ENCODE measurements at places on chromosomes 7 and 10.

- DNase-seq = no peak
Measured at GRCh38 chr10:35217455-35217854, 90.8 kb downstream of the CREM start.

DNA sequence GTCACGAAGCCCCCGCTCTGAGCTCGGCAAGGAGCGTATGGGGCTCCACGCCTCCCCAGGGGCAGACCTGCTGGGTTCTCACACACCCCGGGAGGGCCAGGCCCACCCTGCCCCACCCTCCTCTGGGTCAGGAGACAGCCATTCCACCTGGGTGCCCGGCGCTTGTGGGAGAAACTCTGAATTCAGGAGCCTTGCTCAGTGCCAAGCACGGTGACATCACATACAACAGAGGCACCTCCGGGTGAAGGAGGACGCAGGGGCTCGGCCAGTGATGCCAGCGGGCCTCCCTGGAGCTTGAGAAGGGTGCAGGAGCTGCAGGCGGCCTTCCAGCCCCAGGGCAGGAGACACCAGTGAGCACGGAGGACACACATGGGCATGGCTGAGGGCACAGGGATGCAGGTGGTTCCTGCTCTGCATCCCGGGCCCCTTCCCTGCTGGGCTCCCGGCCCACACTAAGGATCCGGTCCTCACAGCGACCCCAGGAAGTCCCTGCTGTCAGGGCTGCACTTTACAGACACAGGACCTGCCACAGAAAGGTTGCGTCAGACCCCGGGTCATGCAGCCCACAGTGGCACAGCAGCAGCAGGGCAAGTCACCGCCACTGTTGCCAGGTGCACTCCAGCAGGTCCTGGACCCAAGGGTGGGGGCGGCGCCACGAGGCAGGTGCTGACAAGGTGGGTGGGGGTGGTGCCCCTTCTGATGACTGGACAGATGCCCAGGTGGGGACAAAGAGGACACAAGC, 108.0 kb downstream of the MAD1L1 start:
- DNase-seq = no peak

- no peak for DNase-seq
Measured at GRCh38 chr7:78609281-78609680, 810.7 kb downstream of the PHTF2 start.

DNA sequence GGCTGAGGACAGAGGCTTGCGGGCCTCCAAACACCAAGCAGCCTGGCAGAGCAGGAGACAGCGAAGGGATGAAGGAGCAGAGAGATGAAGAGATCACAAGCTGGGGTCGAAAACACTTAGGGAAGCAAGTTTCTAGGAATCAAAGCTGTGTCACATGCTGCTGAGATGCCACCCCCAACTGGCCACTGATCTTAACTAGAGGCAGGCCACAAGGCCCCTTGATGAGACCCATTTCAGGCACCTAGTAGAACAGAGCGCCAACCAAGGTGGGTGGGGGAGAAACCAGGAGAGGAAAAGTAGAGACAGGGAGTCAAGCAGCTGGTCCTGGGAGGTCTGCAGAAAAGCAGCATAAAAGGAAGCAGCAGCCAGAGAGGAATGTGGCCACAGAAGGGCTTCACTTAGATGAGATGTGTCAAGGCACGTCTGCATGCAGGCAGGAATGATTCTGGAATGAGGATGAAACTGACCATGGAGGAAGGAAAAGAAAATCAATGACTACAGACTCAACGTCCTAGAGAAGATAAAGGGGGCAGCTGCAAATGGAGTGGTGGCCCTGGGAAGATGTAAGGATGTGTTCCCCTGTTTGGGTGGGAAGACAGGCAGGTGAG, 85.0 kb upstream of the DDC start:
- DNase-seq = no peak

DNA sequence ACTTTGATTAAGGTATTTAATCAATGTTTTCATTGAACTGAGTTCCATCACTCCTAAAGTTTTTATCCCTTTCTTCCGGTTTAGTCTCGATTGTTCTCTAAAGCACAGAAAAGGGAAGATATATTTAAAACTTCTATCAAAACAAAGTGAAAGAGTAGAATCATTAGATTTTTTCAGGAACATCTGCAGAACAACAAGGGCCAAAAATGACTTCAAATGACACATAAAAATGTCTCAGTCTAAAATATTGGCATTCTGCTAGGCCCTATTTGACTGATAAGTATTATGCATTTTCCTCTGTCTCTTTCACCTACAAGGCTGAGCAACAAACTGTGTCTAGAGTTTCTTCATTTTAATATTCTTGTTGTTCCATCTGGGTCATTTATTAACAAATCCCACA, 899.5 kb upstream of the LRRTM3 start:
- no peak for DNase-seq

- DNase-seq = no peak
Measured at GRCh38 chr7:8762803-8763202, 329.4 kb downstream of the NXPH1 start.

- DNase-seq = no peak
Measured at GRCh38 chr7:132515181-132515580, 61.1 kb downstream of the PLXNA4 start.

- DNase-seq = no peak
Measured at GRCh38 chr7:25855854-25856782, 295.9 kb upstream of the NFE2L3 start.

DNA sequence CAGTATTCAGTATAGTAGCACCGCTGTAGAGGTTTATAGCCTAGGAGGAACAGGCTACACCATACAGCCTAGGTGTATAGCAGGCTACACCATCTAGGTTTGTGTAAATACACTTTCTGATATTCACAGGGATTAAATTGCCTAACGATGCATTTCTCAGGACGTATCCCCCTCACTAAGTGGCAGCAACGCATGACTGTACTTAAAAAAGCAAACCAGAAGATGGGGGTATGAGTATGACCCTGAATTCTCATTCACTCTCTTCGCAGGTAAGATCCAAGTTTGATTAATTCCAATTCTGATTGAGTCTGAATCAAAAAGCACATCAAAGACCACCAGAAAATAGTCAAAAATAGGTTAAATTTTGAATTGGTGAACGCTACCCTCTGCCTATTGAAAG, 972 bp downstream of the ORC5 start:
- DNase-seq = no peak

DNA sequence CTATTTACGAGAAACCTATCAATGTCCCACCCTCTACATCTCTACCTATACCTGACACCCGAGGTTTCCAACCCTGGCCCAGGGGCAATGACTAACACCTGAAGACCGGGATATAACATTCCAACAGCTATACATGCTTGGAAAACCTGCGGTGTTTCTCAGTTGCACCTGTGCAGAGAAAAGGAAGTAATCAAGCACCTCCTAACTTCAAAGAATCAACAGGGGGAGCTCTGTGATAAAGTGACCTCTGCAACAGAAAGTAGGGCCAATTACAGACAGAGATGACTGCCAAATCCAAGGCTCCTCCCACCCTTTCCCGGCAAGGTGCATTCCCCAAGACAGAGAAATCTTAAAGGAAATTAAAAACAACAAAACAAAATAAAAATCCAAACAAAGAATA, 41.3 kb downstream of the CCDC6 start:
- no peak for DNase-seq

- no peak for DNase-seq
Measured at GRCh38 chr10:6089334-6090219, 743 bp downstream of the RBM17 start.

GRCh38 chr10:127356360-127356759, 160.0 kb upstream of the INSYN2A start:
- DNase-seq = no peak

- DNase-seq = no peak
Measured at GRCh38 chr7:134565643-134566136, 16.8 kb downstream of the AKR1B15 start.

- no peak for DNase-seq
Measured at GRCh38 chr7:97731736-97732564, at the start of gene TAC1. Gene TAC1, plus strand, starts transcription at chr7:97732086. Its CDS starts 527 bp downstream, at chr7:97732613.

- DNase-seq = no peak
Measured at GRCh38 chr7:33494474-33494873, 365.1 kb downstream of the BBS9 start.

GRCh38 chr10:88861036-88861435, 9.4 kb upstream of the ANKRD22 start:
- no peak for DNase-seq

GRCh38 chr7:148547951-148548350, 42.6 kb upstream of the C7orf33 start:
- DNase-seq = no peak

GRCh38 chr10:132100556-132101349, 35.0 kb downstream of the JAKMIP3 start:
- DNase-seq = no peak

DNA sequence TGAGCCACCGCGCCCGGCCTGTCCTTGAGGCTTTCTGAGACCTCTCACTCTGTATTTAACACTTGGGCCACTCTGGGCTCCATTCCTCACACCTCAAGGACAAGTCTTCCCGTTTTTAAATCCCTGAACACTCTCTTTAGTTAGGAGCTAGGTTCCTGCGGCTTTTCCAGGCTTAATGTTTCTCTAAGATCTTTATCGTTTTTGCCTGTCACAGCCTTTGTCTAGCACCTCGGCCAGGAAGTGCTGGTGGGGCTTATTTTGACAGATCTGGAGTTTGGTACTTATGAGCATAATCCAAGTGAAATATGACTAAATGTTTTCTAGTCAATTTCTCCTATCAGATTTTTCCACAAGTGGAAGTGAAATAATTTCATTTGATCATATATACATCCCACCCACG, 186.6 kb downstream of the DPY19L1 start:
- DNase-seq = no peak

- no peak for DNase-seq
Measured at GRCh38 chr7:156474241-156474743, 166.3 kb upstream of the RNF32 start.

GRCh38 chr10:33022691-33023090, 64.7 kb upstream of the ITGB1 start:
- no peak for DNase-seq

DNA sequence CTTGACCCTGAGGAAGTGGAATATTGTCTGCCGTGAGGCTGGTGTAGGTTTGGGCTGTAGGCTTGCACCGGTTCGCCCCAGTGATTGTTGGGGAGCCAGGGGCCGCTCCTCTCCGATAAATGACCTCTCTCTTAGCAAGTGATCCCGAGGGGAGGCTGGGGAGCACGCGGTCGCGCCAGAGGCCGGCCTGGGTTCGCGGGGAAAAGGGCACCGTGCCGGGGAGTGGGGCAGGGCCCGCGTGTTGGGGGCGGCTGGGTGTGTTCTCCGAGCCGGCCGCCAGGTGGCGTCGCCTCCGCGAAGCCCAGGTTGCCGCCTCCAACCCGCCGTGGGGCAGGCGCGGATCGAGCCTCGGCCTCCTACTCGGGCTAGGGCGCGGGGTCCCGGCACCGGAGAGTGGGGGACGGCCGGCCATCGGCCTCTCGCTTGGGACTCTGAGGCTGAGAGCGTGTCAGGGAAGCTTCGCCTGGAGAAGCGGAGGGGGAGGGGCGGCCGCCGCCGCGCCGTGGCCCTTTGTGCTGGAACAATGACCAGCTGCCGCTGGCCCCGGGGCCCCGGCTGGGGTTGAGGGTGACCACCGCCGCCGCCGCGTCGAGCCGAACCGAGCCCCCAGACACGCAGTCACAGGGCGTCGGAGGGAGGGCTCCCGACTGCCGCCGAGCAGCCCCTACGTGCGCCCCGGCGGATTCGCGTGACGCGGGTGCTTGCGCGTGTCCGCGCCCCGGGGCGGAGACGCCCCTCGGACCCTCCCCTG, 442 bp upstream of the LZTS2 start:
- DNase-seq = no peak

- DNase-seq = no peak
Measured at GRCh38 chr10:75611172-75611992, 180.0 kb downstream of the LRMDA start.

DNA sequence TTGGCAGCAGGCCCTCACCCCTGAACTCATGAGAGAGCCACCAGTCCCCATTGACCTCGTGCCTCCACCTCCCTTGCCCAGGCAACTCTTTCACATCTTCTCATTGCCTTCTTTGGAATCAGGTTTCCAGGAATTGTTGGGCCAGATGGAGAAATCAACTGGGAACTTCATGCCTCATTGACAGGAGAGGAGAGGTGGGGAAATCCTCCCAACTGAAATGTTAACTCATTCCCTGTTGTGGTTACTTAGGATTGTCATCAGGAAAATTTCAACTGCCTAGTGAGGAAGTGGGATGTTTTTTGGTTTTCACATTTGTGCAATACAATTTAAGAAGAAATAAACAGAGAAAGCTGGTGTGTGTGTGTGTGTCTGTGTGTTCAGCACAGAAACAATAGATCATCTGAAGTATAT, 106.6 kb upstream of the INHBA start:
- no peak for DNase-seq

- DNase-seq = no peak
Measured at GRCh38 chr7:157016352-157017041, 6.0 kb upstream of the MNX1 start.

DNA sequence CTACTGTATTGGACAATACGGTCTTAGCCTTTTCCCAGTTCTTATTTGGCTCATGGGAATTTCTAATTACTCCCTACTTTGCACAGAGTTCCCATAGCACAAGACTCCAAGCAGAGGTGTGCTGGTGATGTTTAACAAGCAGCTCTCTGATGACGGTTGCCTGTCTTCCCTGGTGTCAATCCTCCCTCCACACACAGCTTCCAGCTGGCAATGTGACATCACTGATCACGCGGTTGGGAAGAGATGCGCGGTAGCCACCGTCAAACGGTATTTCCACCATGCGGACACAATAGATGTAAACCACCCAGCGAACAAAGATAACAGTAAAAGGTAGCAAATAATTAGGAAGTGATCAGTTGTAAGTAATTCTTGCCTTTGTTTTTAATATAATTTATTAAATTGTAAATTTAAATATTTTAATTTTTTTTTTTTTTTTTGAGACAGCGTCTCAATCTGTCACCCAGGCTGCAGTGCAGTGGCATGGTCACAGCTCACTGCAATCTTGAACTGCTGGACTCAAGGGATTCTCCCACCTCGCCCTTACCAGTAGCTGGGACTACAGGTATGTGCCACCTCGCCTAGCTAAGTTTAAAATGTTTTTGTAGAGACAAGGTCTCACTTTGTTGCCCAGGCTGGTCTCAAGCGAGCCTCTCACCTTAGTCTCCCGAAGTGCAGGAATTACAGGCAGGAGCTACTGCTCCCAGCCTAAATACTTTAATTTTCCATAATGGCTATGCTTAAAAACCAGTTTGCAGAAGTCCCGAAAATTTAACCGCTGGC, 36.3 kb upstream of the IL15RA start:
- no peak for DNase-seq

- DNase-seq = no peak
Measured at GRCh38 chr10:63901881-63902280, 380.7 kb downstream of the REEP3 start.

- no peak for DNase-seq
Measured at GRCh38 chr7:26658389-26659084, 205.9 kb downstream of the SKAP2 start.

DNA sequence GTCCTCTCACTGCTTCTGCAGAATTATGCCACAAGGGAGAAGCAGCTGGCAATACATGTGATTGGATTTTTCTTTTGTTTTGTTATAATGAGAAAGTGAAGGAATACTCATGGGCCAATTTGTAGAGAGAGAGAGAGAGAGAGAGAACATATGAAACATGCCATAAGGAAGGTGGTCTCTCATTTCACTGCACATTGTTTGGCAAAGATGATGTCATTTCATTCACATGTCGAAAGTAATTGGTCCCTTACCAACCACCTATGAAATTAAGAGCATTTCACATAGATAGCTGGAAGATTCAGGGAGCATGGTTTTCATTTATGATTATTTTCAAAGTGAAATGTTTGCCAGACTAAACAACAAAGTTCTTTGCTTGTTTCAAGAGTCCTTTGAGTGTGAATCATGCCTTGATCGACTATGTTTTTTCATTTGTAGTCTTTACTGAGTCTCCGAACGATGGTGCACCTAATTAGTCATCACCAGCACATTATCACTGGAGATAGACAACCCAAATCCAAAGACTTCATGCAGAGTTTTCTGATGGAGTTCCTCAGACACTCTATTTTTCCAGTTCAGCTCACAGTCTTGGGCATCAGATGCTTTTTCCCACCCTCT, 130.1 kb upstream of the ZEB1 start:
- DNase-seq = no peak
